ENCODE measurements at places on chromosomes 16 and 17.

- no peak for DNase-seq
Observed at GRCh38 chr17:4785311-4786105, 656 bp downstream of the VMO1 start.

GRCh38 chr17:63221939-63222338 lies 224.2 kb downstream of the CYB561 start:
- no peak for DNase-seq

DNA sequence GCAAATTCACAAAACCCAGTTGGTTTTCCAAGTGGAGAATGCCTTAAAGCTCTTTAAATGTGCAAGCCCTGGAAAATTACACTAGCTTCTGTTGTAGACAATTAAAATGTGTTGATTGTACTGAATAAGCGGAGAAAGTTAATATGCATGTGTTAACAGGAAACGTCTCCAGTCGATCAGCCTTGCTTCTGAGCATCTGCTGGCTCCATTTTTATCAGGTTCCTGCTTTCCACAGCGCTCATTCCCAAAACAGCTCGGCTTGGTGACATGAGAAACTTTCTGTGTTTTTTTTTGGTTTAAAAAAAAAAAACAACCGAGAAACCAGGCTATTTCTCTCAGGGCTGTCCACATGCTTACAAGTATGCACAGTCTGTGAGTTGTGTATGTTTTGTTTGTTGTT lies 60.7 kb downstream of the VPS35L start:
- DNase-seq, result no peak

DNA sequence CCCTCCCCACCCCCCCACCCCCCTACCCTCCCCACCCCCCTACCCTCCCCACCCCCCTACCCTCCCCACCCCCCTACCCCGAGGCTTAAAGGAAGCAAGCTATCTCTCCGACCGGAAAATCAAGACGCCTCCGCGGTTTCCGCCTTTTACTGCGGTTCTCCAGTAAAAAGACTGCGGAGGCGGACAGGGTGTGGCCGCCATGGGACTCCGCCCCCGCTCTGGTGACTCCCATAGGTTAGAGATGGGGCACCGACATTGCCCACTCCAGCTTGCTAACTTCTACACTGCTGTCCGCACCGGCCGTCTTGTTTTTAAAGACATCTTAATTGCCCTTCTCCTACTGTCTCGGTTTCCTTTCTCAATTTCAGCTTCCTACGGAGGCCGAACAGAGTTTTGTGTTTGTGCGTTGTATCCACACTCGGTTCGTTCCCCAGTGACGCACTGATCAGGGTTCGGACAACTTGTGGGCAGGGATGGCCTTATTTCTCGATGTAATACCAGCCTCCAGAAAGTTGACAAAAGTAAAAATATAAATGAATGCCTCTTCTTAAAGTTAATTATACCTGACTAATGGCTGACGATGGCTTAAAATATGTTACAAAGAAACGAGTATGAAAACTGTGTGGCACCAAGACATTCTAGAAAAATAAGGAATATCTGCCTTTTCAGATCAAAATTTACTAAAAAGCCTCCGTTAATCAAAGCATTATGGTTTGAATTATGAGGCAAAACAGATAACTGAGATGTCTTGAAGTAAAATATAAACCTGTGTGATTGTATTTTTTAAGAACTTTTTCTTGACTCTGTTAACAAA lies 1.1 kb upstream of the ZNF200 start:
- no peak for DNase-seq
